Activated CD4-positive, CD25-positive, alpha-beta regulatory T cell treated with anti-CD3 and anti-CD28 coated beads, Interleukin-2, amount 50 U/mL, for 16 hours (primary cell): ENCODE measurements at places on chromosomes 4 and X.

DNA sequence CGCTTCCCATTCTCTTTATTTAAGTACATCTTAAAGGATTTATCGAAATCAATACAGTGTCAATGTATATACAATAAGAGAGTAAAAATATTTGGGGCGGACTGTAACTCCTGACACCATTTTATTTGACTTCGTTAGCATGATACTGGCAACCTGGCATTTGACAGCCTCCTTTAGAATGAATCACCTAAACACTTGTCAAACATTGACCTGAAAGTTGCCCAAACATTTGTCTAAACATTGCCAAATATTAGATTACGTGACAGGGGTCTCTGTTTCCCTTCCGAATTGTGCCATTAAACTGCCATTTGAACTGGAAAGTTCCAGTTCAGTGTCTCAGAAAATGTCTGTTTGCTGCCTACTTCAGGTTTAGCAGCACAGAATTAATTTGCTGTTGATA is 20.8 kb upstream of the FAM9A start:
- no peak for DNase-seq

- no peak for DNase-seq
These were observed 174.4 kb upstream of the BCOR start for GRCh38 chrX:40272141-40272540.

GRCh38 chrX:21875013-21875412 is 19.2 kb downstream of the YY2 start:
- DNase-seq: no peak

DNA sequence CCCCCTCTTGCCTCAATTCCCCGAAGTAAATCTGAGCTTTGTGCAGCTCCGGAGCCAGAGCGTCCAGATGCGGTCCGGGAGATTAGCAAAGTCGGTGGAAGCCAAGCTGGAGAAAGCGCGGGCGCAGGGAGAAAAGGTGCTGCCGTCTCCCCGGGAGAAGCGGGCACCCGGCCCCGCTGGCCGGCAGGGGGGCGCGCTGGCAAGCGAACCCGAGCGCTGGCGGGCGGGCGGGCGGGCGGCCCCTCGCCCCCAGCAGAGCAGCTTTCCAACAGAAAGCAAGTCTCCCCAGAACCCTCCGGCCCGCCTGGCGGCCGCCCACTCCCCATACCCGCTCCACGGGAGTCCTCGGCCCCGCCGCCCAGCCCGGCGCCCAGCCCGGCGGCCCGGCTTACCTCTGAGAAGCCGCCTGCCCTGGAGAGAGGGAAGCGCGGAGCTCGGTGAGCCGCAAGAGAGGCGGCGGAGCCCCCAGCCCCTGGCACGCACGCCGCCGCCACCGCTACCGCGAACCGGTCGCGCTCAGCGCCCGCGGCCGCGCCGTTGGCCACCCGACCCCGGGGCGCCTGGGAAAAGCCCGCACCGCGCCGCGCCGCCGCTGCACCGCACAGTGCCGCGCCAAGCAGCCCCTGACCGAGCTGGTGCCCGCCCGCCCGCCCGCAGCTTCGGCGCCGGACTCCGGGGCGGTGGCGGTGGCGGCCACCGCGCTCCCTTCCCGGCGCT is 529 bp upstream of the CITED1 start:
- no peak for DNase-seq

DNA sequence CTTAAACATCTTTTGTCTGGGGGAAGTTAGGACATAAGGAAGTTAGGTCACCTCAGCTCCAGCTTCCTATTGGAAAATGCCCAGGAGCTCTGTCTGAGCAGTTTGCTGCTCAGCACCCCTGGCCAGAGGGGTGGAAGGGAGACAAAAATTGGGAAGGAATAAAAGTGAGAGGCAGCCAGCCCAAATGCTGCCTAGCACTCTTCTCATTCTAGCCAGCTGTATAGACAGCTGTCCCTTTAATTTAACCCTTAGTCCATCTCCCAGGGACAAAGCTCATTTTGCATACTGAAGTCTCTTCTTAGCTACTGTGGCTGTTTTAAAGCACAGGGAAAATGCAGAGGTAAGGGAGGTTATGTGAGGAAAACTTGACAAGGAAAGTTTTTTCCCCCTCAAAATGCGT is 89.5 kb upstream of the CITED1 start:
- DNase-seq: no peak

DNA sequence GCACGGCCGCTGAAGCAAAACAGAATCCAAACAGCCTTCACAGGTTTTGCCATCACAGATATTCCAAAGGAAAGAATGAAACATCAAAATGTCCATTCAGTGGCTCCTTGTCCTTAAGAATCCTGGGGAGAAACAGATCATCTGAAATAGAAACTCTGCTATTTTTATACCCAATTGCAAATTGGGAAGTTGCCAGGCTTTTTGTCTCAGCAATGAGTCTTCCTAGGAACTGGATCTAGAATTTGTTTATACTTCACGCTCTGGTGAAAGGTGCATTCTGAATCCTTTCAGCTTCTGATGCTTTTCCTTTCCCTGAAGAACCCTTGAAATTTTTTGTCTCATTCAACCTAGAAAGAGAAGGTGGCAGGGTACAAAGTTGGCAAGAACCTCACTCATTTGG is 218.9 kb downstream of the FBXW7 start:
- no peak for DNase-seq

DNA sequence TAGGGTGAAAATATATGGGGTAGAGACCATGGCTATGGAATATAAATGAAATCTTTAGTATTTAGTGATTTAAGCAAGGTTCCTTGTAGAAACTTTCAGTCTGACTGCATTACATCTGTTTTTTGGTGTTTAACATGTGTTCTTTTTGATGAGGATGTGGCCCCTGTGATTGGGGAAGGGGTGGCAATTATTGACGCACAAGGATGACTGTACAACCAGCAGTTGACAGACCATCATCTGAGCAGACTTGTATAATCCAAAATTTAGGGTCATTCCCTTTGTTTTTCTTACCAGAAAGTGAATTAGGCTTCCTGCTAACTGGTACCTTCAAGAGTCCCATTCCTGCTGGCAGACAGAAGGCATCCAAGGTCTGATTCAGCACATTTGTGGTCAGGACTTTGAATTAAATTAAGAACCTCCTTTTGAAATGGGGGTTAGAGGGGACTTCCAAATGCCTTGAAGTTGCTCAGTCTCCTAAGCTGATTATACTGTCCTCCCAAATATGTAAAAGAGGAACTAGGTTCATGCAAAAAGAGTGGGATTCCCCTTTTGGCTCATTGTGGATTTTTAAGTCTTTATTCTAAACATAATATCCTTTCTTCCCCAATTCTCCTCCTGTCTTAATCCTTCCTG is 112.4 kb upstream of the CXCL13 start:
- DNase-seq: no peak

DNA sequence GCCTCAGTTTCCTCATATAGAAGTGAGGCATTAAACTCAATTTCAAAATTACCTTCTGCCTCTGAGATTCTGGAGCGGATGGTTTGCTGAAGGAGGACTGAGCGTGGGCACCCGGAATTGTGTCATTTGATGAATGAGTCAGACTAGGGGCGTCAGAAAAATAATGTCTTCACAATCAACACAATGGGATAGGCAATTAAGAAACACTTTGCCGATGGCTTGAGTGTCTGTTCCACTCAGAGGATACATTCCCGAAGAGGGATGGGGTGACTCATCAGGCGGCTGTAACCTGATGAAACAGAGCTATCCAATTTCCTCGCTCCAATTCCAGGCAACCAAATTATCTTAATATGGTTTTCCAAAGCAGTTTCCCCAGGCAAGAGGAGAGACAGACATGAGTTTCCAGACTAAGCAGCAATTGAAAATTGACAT is 1.2 kb upstream of the CHRNA9 start:
- DNase-seq: no peak

- no peak for DNase-seq
These were observed 98.2 kb downstream of the ARSJ start for GRCh38 chr4:113881256-113881655.

- DNase-seq: no peak
These were observed 6.6 kb downstream of the ABCD1 start for GRCh38 chrX:153731117-153731844.

DNA sequence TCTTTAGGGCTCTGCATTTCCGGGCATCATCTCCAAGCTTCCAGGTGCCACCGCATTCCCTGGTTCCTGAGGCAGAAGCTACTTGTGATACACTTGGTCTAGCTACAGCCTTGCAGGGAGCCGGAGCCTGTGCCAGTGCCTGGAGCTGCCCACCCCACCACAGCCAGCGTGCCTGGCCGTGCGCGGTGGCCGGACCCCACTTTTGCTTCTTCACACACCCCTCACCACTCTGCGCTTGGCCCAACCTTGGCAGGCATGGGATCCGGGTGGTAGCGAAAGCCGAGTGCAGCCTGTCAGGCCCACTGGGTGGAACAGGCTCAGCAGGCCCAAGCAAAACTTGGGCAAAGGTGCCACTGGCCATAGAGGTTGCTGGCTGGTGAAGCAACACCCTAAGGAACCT is 823.7 kb downstream of the GLUD2 start:
- no peak for DNase-seq

DNA sequence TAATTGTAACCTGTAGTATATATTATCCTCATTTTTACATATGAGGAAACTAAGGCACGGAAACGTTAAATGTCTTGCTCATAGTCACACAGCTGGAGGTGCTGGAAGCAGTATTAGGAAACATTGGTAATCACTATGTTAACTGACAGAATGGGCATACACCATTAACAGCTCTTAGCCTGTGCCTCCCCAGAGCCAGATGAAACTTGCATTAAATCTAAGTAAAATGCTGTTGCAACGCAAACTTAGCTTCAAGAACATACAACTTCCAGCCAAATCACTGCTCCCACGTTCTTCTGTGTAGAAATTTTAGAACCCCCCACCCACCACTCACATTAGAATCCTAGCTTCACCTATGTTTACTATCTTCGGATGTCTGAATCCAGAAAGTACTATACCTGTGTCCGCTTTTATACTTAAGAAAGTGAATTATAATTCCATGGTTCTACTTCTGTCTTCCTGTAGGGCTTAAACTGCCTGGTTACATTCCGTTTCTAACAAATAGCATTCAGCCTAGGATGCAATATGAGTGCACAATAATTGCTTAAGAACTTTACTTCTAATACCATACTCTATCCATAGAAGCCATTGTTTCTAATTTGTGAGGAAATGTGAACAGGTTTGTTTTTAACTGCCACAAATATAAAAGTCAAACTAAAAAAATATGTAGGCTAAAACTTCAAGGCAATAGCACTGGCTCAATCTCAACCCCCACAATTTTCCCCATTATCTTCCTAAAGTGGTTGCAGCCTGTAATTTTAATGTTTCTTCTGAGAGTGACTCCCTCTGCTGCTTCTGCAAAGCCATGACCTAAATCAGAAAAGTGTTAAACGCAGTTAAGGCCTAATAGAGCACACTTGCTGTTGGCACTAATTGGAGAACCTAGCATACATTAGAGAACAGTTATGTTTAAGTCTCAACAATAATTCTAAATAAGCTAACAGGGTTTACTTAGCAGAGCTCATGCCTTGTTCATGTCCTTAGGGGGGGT is 4.4 kb downstream of the UNC5C start:
- DNase-seq: no peak

DNA sequence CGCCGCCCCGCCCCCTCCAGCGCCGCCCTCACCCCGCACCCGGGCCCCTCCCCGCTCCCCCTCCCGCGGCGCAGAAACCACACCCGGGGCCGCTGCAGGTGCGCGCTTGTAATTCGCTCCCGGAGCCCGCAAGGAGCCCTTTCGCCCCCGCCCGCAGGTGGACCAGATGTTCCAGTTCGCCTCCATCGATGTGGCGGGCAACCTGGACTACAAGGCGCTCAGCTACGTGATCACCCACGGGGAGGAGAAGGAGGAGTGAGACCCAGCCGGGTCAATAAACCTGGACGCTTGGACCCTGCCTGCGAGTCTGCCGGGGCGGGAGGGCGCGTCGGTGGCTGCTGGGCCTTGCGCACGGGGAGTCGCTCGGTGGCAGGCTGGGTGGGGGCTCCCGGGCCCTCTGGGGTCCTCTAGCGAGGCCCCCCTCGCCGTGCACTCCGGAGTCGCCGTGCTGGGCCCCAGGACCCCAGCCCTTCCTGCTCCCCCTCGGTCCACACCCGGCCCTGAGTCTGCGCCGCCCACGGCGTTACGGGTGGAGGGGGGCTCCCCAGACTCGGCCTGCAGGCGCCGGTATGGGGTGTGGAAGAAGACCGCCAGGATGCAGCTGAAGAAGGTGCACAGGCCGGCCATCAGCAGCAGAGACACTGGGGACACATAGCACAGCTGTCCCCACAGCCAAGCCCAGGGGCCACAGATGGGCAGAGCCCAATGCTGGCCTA is 7.1 kb downstream of the SLC49A3 start:
- DNase-seq: no peak

DNA sequence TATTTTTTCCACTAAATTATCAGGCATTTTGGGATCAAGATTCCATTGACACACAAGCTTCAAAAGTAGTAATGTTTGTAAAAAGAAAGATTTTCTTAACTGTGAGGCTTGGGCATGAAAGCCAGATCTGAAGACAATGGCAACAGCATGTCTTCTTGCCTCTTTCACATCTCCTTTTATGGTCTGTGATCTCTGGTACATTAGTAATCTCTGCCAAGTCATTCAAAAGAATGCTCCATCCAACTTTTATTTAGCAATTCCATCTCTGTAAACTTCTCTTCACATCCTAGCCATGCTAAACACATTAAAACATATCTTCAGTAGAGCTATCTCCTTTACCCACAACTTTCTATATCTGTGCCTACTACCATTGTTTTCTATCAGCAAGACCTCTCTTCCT is 465.4 kb downstream of the FAT4 start:
- DNase-seq: no peak

GRCh38 chr4:73345399-73345975 is 58.6 kb upstream of the ALB start:
- no peak for DNase-seq

DNA sequence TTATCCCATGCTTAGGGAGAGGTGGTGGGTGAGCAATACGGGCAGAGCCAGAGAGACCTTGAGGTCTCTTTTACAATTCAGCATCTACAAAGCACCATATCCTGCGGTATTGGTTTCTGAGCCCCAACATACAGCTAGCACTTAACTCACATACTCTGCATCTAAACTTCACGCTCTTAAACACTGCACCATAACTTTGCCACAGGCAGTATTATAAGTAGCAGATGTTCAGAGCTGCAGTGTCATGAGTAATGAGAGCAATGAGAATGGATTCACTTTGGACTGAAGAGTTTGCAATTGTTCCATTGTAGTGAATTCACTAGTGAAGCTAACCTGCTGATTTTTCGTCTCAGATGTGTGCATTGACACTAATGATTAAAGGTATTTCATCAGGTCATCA is 93.8 kb downstream of the HS3ST1 start:
- DNase-seq: no peak

- no peak for DNase-seq
These were observed 2.0 kb downstream of the NDST3 start for GRCh38 chr4:118036336-118036735.

DNA sequence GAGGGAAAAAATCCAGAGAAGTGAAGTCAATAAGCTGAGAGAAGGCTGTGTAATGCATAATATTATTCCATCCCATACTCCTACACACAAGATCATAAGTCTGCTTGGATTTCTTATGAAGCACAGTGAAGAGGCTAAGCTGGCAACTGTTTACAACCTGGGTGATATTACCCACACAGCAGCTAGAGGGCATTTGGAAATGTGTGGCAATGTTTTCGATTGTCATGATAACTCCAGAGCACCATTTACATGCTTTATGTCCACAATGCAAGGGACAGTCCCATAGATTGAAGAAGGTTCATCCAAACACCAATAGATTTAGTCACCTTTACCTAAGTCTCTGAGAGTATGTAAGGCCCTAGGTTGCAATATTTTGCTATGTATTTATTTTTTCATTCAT is 412.2 kb downstream of the PPP3CA start:
- DNase-seq: no peak

GRCh38 chr4:187208651-187209050 is 485.0 kb upstream of the FAT1 start:
- no peak for DNase-seq
